ENCODE measurements at places on chromosomes 16 and 17.
A peak's percentile ranks its signal among the peaks of the same experiment; 100 is the strongest.

- no peak for DNase-seq
Observed at GRCh38 chr16:86285938-86286921, 224.1 kb upstream of the FOXF1 start.

GRCh38 chr16:79162977-79163376 lies 437.6 kb downstream of the MAF start:
- DNase-seq, result no peak

DNA sequence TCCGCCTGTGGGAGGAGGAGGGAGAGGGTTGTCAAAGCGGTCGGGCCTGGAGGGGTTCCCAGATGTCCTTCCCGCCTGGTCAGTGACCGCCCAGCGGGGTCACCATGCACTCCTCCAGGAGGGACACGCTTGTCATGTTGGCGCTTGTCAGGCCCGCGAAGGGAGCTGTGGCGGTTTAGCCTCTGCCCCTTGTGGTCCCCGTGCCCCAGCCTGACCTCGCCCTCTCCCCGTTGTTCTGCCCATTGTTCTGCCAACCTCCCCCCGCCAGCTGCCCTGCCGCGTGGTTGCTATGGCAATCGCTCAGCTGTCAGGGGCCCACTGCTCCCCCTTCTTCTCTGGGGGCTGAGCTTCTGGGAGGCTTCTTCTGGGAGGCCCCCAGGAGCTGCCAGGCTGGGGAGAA lies 146.4 kb upstream of the CIBAR2 start:
- DNase-seq, result no peak

DNA sequence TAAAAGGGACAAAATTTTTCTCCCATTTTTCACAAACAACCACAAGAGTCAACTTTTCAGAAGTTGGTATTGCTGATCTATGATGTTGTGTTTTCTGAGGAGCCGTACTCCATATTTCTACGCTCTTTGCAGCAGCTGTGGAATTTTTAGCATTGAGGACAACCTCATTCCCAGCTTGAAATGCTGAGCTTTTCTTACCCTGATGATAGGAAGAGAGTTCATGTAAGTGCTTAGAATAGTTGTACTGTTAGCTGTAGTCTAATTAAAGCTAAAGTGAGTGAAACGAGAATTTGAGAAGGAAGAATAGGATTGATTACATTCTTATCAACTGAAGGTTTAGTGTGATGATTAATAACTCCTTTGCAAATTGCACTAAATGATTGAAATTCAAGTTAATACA lies 72.3 kb downstream of the NF1 start:
- DNase-seq, result no peak

- no peak for DNase-seq
Observed at GRCh38 chr17:69581061-69581961, 166.8 kb downstream of the MAP2K6 start.

DNA sequence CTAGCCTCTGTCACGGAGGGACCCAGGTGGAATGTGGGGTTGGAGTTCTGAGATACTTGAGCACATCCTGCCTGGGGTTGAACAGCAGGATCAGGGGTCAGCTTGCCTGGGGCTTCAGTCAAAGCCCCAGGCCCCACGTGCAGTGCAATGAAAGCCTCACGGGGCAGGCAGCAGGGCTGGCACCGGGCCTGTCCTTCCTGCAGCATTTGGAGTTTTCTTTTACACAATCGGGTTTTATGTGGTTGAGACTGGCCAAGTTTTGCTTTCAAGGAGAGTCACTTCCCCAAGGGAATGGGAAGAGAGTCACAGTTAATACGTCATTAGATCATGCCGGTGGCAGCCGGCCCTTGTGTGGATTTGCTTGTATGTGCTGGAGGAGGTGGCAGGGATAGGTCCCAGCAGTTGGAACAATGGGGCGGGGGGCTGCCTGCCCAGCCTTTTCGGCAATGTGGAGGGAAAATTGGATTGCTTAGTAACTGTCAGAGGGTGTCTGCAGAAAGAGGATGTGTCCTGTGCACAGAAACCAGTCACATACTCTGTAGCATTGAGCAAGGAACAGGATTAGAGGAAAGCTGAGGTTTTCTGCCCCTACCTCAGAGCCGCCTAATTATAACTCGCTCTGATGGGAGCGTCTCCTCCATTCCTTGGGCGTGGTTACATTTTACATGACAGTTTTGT lies 4.5 kb downstream of the RMI2 start:
- peak; percentile 68 for DNase-seq

Measured in body of pancreas (tissue), 4 donors.